Stimulated activated CD8-positive, alpha-beta memory T cell treated with anti-CD3 and anti-CD28 coated beads, Interleukin-15, amount 100 ng/mL, for 48 hours (primary cell): ENCODE measurements at places on chromosomes 11 and 22.
A peak's percentile ranks its signal among the peaks of the same experiment; 100 is the strongest.

- no peak for DNase-seq
Observed at GRCh38 chr11:133343951-133344350, 188.3 kb downstream of the OPCML start.

DNA sequence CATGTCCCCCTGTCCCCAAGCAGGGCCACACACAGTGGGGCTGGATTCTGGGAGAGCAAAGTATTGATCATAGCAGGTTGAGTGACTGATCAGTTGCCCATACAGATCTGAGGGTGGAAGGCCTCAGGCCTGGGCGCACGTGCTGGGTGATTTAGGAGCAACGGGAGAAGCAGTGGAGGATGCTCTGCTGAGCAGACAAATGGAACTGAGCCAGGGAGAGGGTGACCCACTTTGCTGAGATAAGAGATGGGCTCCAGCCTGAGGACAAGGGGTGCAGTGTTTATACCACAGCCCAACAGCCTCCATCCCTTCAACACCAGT, 15.0 kb downstream of the GNAZ start:
- no peak for DNase-seq

- no peak for DNase-seq
Observed at GRCh38 chr11:8043756-8044155, 37.3 kb upstream of the TUB start.

DNA sequence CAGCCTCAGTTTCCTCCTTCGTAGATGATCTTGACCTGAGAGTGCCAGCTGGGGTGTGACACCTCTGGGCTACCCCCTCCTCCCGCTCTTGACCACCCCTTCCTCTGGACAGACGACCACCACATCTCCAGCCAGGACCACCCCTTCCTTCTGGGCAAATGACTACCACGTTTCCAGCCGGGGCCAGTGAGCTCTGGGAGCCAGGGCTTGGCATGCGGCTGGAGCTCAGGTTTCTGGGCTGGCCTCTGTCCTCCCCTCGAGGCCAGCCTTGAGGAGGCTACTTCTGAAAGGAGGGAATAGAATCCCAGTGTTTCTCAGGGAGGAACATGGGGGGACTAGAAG, 120.9 kb downstream of the KCNQ1OT1 start:
- DNase-seq, result no peak

DNA sequence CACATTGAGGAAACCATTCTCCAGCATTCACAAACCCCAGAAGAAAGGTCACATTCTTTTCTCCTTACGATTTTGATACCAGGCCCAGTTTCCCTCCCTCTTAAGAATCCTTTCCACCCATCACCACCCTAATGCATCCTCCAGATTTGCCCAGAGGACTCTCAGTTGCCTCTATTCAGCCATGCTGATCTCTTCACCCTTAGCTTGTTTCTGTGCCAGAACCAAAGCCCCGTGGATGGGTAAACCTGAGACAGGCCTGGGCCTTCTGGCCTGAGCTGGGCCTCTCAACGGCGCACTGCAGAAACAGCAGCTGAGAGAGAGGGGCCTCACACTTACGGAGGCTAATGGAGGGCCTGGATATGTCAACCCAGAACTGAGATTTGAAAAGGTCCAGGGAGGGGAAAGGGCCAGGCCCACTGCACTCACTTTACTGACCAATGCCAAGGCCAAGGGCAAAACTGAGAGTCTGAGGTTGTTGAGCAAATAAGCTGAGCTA, 32.2 kb upstream of the OAF start:
- DNase-seq, result no peak

DNA sequence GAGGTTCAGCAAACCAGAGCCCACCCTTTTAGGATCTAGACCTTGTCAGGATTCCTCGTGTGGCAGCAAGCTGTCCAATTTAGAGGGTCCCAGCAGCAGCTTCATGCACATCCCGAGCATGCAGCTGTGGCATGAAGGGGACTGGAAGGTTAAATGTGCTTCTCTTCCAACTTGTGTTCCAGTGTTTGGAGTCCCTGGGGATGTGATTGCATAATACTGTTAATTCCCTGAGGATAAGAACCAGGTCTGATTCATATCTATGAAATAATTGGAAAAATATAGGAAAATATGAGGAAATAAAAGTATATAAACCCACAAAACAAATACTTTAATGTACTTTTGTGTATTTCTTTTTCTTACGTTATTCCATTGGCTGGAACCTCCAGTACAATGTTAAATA, 130.5 kb downstream of the MORC2 start:
- no peak for DNase-seq

GRCh38 chr11:802018-802617, 2.9 kb downstream of the PIDD1 start:
- no peak for DNase-seq

GRCh38 chr22:46563381-46564083, 26.1 kb upstream of the CELSR1 start:
- peak; percentile 65 for DNase-seq

DNA sequence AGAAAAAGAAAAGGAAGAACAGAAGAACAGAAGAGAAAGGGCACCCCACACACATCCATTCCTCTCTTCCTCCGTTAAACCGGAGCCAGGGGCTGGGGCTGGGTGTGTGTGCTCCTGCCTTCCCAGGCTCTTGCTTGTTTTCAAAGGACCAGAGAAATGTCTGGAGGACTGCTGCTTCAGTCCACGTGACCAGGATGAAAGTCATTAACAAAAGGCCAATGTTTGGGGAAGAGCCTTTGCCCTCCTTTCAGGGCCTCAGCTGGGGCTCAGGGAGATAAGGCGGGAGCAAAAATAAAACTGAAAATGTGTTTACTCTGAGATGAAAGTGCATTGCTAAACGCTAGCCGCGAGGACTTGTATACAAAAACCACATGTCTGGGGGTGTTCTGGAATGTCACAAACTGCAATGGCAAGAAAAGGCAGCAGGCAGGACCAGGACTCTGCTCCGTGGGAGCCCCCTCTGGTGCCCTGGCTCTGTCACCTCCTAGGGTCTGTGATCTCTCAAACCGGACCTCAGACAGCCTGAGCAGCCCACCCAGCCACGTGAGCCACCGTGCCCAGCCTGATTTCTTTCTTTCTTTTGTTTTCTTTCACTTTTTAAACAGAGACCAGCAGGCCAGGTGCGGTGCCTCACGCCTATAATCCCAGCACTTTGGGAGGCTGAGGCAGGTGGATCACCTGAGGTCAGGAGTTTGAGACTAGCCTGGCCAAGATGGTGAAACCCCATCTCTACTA, 31.6 kb upstream of the MYH9 start:
- DNase-seq, result no peak

- DNase-seq, result no peak
Observed at GRCh38 chr11:95283146-95283545, 52.1 kb upstream of the SESN3 start.

GRCh38 chr22:49305214-49305965, 522.3 kb downstream of the BRD1 start:
- peak; percentile 47 for DNase-seq

- DNase-seq, result no peak
Observed at GRCh38 chr11:10397226-10397987, 57.7 kb upstream of the AMPD3 start.

- DNase-seq, result no peak
Observed at GRCh38 chr11:88494848-88495247, 157.3 kb upstream of the CTSC start.

- DNase-seq, result no peak
Observed at GRCh38 chr11:17898782-17899181, 114.1 kb downstream of the SERGEF start.

DNA sequence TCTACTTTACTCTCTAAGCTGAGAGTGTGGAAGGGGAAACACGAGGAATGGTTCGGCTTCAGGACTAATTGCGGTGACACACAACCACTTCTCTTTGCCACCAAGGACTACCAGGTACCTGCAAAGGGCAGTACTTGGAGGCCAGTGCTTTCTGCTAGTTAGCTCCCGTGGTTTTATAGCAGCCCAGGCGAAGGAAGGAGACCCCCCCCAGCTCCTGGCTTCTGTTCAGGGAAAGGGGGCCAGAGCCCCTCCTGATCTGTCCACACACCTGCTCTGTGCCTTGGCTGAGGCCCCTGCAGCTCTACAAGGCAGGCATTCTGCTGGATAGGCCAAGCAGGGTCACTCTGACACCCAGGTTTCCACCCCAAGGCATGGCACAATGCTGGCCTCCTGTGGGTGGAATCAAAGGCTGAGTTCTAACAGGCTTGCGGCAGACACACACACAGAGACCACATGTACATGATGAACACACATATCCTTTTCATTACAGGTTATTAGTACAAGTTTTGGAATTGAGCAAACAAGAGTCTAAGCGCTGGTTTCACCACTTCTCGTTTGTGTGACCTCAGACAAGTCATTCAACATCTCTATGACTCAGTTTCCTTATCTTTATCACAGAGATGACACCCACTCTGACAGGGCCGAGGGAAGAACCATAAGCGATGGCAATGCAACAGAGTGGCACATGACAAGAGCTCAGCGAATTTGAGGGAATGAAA, 7.5 kb downstream of the SERPIND1 start:
- peak; percentile 57 for DNase-seq

- no peak for DNase-seq
Observed at GRCh38 chr11:79185351-79185750, 255.5 kb downstream of the TENM4 start.

- no peak for DNase-seq
Observed at GRCh38 chr11:134120143-134120850, 51.4 kb downstream of the JAM3 start.

DNA sequence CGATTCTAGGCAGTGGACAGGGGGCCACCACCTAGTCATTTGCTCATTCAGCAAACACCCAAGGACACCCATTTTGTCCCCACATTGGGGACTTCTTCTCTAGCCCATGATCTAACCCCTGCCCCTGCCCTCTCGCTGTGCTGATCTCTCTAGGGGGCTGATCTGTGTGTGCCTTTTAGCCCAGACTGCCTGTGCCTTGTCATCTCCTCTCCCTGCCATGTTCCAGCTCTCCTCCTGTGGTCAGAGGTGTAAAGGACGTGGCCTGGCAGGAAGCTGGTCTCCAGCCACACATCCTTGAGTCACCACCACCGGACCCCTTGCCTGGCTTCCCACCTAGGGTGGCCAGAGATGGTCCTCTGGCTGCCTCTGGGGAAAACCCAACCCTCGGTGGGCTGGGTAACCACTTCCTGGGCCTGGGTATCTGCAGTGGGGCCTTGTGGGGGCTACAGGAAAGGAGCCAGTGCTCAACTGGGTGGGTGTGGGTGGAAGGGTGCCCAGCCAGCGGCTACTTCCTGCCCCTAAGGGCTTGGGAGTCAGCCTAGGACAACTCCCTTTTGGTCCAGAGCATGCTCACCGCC, 1.3 kb downstream of the CTSW start:
- no peak for DNase-seq

DNA sequence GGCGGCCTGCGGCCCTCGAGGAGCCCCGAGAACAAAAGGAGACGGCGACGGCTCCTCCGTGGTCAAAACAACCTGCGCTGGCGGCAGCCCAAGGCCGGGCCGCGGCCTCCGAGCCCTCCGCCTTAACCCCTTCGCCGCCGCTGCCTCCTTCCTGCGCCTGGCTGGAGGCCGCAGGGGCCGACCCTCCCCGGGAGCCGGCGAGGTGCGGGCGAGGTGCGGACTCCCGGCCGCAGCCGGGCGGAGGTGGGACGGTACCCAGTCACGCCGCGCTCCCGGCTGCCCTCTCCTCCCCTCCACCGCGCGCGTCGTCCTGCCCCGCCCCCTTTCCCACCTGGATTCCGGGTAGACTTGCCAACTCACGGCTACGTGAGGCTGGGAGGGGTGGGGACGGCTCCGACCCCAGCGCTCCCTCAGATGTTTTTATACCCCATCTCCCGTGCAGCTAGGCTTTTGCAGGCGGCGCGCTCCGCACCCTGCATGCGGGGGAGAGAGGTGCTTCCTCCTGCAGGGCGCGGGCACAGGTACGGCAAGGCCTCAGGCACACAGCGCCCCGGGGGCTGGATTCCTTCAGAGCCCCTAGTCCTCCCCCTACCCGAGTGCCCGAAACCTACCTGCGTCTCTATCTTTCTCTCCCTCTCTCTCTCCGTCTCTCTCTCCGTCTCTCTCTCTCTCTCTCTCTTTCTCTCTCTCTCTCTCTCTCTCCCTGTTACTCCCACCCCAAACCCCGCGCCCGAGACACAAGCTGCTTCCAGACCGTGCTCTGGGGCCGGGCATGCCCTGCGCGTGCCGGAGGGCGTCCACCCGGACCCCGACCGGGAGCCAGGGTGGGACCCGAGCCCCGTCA, 2.0 kb downstream of the PDGFB start:
- no peak for DNase-seq

- DNase-seq, result no peak
Observed at GRCh38 chr11:94546886-94547285, 3.2 kb downstream of the FUT4 start.

- no peak for DNase-seq
Observed at GRCh38 chr11:2211113-2211971, 39.7 kb upstream of the TH start.

- no peak for DNase-seq
Observed at GRCh38 chr11:76512851-76513653, 68.2 kb downstream of the EMSY start.
